Activated naive CD4-positive, alpha-beta T cell treated with anti-CD3 and anti-CD28 coated beads, Interleukin-2, amount 50 U/mL, for 16 hours (primary cell): ENCODE measurements at places on chromosomes 7 and 10.
A peak's percentile ranks its signal among the peaks of the same experiment; 100 is the strongest.

DNA sequence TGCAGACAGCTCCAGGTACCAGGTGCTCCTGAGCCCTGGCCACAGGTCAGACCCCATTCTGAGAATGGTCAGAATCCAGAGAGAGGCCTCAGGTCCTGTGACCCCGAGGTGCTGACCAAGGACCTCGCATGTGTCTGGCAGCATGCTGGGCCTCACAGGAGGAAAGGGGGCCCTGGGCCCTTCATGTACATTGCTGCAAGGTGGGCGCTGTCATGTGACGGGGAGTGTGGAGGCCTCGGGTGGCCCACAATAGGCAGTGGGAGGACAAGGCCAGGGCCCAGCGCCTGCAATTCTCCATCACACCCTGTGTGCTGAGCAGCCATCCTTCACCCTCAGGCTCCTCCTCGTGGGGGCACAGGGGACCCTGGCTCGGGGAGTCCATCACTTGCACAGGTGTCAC is 15.5 kb upstream of the RET start:
- DNase-seq = no peak

- DNase-seq = peak; percentile 7
Observed at GRCh38 chr10:43250615-43251418, 16.0 kb downstream of the RASGEF1A start.

- no peak for DNase-seq
Observed at GRCh38 chr10:120805014-120805812, 45.9 kb upstream of the WDR11 start.

DNA sequence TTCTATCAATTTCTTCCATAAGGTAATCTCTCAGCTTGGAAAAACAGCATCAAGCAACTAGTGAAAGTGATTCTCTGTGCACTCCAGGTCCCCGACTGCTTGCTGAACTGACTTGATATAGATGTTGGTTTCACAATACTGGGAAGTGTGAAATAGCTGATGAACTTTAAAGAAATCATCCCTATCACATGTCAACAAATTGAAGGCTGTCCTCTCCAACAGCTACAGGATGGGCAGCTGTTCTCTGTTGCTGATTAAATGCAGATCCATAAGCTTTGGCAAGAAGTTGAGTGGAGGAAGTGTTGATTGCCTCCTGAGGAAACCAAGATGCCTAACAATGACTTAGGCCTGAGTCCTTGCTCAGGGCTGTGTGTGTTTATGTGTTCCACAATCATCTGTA is 130.4 kb upstream of the GDF10 start:
- no peak for DNase-seq

- DNase-seq = no peak
Observed at GRCh38 chr10:17113346-17113745, 16.3 kb downstream of the CUBN start.

- no peak for DNase-seq
Observed at GRCh38 chr10:76089556-76090180, 658.2 kb downstream of the LRMDA start.

DNA sequence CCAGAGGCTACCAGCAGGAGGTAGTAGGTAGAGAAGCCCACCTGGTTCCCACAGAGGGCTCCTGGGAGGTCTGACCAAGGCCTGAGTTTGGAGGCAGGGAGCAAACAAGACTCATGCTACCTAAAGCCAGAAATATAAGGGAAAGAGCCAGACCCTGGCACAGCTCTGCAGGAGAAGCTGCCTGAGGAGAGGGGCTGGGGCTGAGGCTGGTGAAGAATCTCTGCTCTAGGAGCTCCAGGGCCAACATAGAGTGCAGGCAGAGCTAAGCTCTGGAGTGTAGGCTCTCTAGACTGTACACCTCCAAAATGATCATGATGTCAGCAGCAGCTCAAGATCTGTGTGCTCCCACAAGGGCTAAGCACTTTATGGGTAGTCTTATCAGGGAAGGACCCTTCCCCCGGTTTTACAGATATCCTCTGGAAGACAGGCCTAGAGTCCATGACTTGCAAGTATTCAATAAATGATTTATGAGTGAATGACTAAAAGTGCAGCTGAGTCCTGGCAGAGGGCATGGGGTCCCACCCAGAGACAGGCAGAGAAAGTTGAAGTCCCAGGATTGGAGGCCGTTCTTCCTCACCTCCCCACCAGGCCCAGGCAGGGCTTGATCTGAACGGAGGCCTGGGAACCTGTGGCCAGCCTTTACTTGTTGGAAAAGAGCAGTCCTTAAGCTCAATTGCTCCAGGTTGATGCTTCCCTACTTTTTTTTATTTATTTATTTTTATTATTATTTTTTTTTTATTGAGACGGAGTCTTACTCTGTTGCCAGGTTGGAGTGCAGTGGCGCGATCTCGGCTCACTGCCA is 71.5 kb upstream of the LRRC4 start:
- DNase-seq = no peak

GRCh38 chr7:38335128-38335491 is 61.7 kb upstream of the TARP start:
- no peak for DNase-seq

DNA sequence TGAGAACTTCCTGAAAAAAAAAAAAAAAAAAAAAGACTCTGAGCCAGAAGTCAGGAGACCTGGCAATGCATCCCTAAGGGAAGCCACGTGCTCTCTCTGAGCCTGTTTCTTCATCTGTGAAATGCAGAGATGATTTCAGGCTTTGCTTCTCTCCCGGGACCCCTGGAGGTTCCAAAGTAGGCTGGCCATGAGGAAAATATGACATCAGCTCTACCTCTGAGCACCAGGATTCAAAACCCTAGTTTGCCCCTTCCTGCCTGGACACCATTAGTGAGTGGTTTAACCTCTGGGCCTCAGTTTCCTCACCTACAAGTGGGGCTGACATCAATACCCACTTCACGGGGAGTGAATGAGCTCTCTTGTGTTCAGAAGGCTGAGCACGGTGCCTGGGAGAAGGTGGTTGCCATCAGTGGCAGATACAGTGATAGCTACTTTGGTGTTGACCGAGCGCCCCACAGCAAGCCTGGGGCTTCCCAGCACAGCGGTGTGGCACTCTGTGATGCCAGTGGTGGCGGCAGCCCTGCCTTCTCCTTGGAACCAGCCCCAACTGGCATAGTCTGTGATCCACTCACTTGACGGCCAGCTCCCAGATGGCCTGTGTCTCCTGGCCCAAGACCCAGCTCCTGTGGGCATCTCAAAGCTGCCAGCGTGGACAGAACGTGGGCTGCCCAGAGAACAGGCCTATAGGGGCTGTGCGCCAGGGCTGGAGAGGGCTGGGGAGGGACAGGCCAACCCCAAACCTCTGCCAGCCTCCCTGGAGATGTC is 153.1 kb upstream of the UNC5B start:
- no peak for DNase-seq

DNA sequence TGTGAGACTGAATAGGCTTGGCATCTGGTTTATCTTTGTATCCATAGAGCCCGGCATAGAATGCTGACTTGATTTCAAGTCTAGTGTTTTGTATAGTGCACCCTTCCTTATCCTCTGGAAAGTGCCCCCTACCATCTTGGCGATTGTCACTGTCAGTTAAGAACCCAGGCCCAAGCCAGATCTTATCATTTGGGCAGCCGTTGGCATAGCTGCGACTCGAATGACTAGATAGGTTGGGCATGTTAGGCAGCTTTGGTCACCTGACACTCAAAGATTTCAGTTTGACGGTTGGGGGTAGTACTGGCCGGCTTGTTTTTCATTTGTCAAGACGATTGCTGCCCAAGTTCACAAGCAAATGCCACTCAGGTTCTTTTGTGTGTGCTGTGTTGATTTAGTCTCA is 6.6 kb downstream of the NIPSNAP2 start:
- no peak for DNase-seq

GRCh38 chr10:103512591-103513379 is 19.3 kb downstream of the NEURL1 start:
- DNase-seq = no peak

DNA sequence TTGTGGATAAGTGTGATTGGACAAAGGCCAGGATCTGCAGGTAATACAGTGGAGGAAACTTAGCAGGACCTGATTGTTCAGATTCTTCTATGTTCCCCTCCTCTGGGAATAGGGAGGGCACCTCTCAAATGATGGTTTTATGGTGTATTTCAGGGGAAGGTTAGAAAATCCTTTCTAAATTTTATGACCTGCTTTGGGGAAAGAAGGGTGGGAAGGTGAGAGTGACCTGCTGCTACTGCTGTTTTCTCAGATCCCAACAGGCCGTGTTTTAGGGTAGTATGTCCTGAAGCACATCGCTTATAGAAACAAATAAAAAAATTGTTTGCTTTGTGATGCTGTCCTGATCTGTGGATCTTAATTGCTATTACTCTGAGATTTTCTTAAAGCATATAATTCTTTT is 404.1 kb upstream of the GALNT17 start:
- no peak for DNase-seq

GRCh38 chr7:37247861-37248260 is 200.8 kb downstream of the ELMO1 start:
- DNase-seq = no peak

DNA sequence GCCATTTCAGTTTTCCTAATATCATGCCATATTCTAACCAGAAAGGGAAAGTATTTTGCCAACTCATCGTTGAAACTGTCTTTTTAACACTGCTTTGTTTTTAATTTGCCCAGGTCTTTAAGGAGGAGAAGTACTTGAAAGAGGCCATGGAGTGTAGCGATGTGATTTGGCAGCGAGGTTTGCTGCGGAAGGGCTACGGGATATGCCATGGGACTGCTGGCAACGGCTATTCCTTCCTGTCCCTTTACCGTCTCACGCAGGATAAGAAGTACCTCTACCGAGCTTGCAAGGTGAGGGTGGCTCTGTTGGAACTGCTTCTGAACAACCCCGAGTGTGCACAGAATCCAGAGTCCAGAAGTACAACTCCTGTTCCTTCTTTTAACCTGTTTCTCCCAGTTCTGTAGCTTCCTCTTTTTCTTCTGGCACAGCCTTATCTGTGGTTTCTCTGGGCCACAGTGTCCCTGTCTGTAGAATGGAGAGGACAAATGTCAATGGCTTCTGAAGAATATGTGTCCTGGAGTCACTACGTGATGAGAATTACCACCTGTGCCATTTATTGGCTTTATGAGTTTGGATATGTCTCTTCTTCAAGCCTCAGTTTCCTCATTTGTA is 60.1 kb downstream of the LANCL2 start:
- DNase-seq = no peak

GRCh38 chr7:67698354-67698753 is 701.7 kb downstream of the TYW1 start:
- DNase-seq = no peak

GRCh38 chr7:83593921-83594475 is 54.9 kb downstream of the SEMA3E start:
- no peak for DNase-seq

DNA sequence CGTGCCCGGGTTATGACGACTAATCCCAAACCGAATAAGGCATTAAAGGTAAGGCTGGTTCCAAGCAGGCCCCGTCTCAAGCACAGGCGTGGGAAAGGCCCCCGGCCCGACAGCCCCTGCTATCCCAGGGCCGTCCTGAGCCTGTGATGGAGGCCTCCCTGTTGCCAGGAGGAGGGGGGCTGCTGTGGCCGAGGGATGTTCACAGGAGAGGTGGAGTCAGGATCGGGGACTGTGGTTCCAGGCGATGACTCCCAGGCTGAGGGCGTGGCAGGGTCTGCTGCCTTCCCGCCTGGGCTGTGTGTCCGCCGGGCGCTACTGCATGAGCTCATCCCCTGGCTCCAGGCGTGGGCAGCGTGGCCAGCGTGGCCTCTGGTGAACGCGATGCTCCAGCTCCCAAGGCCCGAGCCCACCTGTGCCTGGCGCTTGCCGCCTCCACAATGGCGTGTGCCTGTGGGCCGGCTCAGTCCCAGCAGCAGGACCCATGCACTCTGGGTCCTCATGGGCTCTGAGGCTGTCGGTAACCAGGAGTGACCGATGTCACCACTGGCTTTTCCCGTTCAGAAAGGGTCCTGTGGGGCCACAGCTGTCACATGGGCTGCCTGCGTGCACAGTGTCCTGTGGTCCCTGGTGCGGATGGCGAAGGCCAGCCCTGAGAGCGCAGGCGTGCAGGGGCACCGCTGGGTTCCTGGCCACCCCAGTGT is 8.8 kb downstream of the MAFK start:
- peak; percentile 9 for DNase-seq

- DNase-seq = no peak
Observed at GRCh38 chr7:8629504-8629903, 196.1 kb downstream of the NXPH1 start.

DNA sequence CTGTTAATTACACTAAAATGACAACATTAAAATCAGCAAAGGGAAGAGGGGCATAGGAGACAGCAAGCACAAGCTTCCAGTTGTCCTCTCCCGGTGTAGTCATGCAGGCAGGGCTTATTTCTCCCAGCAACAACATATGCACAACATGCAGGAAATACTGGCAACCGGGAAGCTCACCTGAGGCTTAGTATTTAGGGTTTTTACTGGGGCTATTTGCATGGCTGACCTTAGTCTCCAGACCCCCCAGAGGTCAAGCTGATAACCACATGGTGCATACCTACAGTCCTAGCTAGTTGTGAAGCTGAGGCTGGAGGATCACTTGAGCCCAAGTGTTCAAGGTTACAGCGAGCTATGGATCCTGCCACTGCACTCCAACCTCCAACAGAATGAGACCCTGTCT is 12.8 kb upstream of the JMJD1C start:
- no peak for DNase-seq

GRCh38 chr7:11701829-11702560 is 130.0 kb downstream of the THSD7A start:
- no peak for DNase-seq

- no peak for DNase-seq
Observed at GRCh38 chr7:41175435-41175834, 527.5 kb downstream of the INHBA start.

- no peak for DNase-seq
Observed at GRCh38 chr7:4663239-4664018, 18.7 kb upstream of the FOXK1 start.

- no peak for DNase-seq
Observed at GRCh38 chr10:25263931-25264330, 89.1 kb downstream of the GPR158 start.

DNA sequence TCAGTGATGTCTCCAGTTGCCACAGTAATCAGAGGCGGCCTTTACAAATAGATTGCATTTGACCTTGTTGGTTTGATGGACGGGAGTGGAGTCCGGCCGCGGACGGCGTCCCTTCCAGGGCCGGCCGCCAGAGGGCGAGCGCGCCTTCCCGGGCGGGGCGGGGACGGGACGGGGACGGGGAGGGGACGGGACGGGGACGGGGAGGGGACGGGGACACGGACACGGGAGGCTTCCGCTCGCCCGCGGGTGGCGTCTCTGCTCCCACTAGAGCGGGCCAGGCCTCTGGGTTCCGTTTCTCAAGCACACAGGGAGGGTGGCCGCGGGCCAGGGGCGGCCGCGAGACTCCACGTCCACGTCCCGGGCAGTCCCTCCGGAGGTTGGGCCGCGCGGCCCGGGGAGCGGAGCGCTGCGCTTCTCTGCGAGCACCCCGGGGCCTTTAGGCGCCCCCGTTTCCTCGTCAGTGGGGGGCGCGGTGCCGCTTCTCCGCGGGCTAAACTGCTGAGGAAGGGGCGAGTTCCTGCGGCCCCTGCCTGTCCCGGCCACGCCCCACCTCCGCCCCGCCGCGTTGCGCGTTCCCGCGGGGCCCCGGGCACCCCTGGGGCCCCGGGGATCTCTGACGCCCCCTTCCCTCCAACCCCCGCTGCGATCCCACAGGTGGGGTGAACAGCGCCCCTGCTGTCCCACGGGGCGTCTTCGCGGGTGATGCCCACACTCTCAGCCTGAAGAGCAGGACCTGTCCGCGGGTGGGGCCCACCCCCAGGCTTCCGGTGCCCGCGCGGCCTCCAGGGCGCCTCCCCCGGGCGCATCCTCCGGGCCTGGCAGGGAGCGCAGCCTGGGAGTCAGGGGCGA is 84.2 kb upstream of the MKI67 start:
- peak; percentile 71 for DNase-seq

GRCh38 chr10:83862723-83863122 is 276.6 kb upstream of the GHITM start:
- DNase-seq = no peak
